Substantia nigra (tissue), 51 donors: ENCODE measurements at places on chromosomes 1 and 21.

- no peak for DNase-seq
These were observed at the start of gene CRB1 for GRCh38 chr1:197268012-197268411. Gene CRB1, plus strand, starts transcription at chr1:197268252. Its CDS starts 161 bp downstream, at chr1:197268413.

DNA sequence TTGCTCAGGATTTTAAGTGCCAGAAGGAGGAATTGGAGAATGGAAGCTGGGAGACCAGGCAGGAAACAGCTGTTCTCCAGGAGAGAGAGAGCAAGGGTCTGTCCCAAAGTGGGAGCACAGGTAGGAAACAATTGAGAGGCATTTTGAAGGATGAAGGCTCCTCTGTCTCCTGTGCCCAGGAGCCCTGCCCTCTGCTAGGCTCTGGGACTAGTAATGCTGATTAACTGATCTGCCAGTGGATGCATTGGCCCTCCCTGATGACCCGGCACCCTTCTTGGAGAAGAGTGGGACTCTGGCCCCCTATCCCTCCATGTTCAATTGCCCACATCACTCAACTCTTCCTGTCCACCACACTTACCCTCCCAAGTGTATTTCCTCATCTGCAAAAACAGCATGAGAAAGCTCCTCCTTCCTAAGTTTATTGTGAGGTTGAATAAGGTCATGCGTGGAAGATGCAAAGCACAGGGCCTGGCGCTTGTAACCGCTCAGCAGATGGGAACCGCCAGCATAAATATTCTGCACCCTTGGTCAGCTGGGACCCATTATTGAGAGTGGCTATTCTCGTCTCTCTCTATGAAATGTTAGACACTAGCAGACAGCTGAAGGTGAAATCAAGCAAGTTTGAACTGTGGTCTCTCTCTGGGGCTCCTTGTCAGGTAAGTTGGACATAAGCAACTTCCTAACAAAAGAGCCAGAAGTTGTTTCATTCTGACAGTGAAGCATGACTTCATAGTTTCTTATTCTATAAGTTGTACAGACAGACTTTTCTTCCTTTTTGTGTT lies 63.0 kb upstream of the ANGPTL1 start:
- DNase-seq = no peak

DNA sequence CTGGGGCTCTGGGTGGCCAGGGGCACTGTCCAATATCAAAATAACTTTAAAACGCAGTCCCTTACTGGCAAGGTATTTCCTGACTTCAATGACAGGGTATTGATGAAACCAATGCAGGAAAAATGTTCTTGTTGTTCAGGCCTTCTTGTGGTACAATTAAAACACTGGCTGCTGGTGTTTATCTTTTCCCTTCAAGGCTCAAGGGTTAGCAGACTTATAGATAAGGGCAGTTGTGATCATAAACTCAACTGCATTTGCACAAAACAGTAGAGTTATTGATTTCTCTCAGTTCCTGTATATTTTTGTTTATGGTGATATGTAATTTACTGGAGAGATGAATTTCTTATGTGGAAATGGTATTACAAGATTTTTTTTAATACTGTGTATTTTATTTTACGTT lies 2.7 kb upstream of the CD84 start:
- no peak for DNase-seq

GRCh38 chr21:27769763-27770162 lies 802.9 kb upstream of the ADAMTS5 start:
- no peak for DNase-seq

GRCh38 chr1:4690951-4691675 lies 36.7 kb downstream of the AJAP1 start:
- DNase-seq = no peak

DNA sequence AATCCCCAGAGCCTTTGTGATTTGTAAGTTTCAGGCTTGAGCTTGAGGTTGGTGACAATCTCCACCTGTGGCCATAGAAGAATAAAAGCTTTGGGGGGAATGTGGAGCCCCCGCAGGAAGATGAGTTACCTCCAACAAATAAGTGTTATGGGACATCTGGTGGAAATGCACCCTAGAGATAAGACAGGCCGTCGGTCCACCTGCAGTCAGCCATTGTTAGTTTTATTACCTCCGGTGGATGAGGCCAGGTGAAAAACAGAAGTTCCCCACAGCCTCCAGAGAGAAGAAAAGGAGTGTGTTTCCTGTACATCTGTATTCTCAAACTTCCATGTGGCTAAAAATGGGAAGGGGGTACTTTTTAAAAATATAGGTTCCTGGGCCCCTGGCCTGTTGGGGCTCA lies 137.4 kb downstream of the KAZN start:
- no peak for DNase-seq

DNA sequence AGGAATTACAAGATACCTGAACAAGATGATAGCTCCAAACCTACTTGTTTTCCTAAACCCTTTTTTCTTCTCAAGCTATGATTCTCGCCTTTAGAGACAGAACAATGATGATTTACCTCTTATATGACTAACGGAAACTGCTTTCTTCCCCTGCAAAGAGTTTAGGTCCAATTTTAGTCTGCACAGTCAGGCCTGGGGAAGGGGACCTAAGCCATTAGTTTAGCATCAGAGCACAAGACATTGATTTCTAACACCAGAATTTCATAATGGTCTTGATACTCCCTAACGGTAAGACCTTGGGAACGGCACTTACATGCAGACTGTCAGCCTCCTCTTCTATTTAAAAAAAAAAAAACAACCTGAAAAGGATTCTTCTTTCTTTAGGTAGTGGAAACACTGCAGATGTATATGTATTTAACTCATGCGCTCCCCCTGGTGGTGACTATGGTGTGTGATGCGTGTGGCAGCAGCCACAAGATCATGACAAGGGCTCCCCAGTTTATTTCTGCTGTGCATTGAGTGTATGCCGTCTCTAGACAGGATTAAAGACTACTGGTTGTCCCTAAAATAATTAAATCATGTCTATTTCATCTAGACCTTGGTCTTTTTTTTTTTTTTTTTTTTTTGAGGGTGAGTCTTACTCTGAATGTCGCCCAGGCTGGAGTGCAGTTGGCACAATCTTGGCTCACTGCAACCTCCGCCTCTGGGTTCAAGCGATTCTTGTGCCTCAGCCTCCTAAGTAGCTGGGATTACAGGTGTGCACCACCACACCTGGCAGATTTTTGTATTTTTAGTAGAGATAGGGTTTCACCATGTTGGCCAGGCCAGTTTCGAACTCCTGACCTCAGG lies 37.3 kb upstream of the TMEM222 start:
- peak; percentile 71 for DNase-seq

GRCh38 chr1:220887520-220888416 lies 8.5 kb downstream of the HLX start:
- DNase-seq = no peak

- DNase-seq = no peak
These were observed 6.0 kb upstream of the SEC16B start for GRCh38 chr1:177975588-177976495.

- no peak for DNase-seq
These were observed 451.0 kb upstream of the RGS18 start for GRCh38 chr1:191707288-191707687.

DNA sequence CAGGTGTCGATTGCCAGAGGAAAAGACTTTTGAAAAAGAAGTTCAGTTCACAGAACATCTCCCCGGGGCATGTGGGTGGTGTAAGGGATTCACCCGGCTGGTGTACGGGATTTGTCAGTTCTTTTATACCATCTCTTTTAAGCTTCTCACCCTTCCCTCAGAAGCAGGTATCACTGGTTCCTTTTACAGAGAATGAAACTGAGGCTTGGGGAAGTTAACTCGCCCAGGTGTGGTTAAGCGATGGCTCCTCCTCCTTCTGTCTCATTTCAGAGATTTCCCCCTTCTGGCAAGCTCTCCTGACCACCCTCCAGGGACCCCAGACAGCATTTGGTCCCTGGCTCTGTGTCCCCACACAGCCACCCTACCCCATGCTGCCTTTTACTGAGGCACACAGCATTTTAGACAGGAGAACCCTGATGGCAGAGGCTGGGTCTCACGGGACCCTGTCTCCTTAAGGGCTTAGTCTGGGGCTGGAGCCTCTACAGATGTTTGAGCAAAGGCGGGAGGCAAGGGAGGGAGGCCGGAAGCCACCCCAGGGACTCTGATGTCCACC lies 2.8 kb upstream of the ECE1 start:
- no peak for DNase-seq
